Stimulated activated CD4-positive, alpha-beta T cell treated with anti-CD3 and anti-CD28 coated beads, TNF-alpha, amount 100 ng/mL, for 24 hours (primary cell): ENCODE measurements at places on chromosomes 7 and 10.

GRCh38 chr10:94402843-94403379, 570 bp downstream of the TBC1D12 start:
- no peak for DNase-seq

DNA sequence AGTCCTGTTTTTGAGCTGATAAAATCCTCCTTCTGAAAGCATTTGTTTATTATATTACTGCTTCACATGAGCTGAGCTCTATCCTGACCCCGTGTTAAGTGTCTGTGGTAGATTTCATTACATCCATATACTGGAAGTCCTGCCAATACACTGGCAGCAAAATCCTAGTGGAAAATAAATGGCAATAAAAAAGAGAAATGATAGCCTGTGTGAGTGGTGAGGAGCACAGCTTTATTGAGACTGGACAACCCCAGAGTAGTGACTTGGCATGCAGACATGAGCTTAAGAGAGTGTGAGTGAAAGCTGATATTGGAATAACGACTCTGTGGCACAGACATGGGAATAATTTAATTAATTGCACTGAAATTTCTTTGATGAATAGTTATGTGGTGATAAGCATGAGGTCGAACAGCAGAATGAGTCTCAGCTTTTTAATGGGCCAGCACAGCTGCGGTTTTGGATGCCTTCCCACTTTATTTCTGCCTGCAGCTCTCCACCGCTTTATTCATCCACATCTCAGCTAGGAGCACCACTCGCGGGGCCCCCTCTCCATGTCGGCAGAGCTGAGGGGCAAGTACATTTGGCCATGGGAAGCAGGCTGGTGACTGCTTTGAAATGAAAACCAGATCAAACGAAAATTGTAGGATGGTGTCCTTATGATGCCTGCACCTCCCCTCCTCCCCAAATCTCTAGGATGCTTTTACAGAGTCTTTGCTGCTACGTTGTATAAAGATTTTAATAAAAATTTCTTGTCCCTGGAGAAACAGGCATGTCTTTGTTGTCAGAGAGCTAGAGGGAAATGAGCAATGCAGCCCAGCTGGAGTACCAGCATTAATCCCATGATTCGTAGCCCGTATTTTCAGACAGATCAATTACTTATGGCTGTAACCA, 494.3 kb downstream of the AUTS2 start:
- no peak for DNase-seq

GRCh38 chr7:157006205-157006747, 4.2 kb downstream of the MNX1 start:
- no peak for DNase-seq

GRCh38 chr7:111887734-111888133, 318.5 kb downstream of the DOCK4 start:
- no peak for DNase-seq

DNA sequence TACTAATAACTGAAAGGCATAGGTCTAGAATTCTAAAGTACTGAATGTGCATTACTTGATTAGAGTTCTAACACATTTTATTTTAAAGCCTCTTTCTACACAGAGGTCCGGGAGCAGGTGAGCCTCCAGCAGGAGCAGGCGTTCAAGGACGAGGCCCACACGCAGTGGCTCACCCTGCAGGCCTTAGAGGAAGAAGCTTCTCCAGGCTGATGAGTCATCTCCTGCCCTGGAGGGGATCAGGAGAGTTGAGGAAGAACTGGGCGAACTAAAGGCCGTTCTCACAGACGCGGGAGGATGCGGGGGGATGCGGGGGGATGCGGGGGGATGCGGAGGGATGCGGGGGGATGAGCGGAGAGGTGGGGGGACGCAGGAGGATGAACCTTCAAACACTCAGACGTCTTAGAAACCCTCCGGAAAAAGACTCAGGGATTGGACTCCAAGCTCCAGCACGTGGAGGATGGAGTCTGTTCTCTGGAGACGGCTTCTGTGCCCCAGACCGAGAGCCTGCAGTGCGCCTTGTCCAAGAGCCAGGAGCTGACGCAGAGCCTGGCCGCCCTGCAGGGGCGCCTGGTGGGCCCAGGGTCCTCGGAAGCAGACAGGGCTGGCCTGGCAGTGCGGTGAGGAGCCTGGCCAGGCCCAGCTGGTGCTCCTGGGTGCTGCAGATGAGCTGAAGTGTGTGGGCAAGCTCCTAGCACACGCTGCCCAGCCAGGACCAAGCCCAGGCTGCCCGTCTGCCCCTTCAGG, 433.7 kb upstream of the TPK1 start:
- DNase-seq, result no peak

DNA sequence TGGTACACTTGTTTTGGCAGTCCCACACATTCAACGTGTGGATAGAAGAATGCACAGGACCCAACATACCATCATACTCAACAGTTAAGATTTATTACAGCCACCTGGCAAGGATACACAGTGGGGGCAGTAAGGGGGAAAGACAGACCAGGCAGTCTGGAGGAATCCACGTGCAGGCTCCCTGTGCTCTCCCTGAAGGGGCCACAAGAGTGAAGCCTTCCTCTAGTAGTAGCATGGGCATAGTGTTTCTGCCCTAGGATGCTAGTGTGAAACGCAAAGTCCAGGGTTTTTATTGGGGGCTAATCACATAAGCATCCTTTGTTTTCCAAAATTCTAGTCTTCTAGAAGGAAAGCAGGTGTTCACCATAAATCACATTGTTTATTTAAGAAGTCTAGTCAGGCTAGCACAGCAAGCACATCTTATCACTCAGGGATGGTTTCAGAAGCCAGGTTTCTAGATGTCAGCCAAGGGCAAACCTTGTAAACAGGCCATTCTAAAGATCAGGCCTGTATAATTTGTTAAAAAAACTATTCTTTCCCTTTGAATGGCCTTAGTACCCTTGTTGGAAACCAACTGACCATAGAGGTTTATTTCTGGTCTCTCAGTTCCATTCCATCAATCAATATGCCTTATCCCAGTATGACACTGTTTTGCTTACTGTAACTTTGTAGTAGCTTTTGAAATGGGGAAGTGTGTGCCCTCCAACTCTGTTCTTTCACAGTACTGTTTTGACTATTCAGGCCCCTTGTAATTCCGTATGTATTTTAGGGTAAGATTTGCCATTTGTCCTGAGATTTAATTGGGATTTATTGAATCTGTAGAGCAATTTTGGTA, 12.4 kb upstream of the TFAM start:
- DNase-seq, result no peak

GRCh38 chr7:132249256-132249971, 326.9 kb downstream of the PLXNA4 start:
- DNase-seq, result no peak

DNA sequence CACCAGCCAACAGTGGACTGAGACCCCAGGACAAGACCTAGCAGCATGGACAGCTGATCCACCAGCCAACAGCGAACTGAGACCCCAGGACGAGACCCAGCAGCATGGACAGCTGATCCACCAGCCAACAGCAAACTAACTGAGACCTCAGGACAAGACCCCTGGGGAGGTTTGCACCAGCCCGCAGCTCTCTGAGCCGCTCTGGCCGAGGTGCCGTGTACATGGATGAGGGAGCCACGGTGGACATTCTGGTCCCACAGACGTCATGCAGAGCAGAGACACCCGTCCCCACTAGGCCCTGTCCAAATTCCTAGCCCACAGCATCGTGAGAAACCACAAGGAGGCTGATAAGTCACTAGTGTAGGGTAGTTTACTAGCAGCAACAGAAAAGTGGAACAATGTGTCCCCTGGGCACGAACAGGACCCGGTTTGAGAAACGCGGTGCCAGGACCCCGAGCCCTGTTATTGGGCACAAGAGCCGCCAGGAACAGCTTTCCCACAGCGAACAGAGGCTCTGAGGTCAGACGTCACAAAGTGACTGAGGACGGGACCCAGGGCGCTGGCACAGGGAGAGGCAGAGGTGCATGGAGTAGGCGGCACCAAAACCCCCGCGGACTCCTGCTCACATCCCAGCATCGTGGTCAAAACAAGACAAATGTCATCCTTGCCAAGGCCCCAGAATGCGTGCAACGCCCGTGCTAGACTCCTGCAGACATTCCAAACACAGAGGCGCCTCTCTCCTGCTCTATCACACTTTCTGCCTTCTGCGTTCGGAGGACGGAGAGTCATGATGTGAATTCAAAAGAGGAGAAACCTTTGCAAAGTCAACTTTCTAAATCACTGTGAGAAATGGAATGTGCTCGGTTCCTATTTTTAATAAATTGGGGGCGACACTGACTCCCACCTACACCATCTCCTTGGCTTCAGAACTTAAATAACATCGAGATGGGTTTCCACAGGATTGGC, 8.1 kb downstream of the STK32C start:
- no peak for DNase-seq
